ENCODE measurements at places on chromosomes 7 and 10.
A peak's percentile ranks its signal among the peaks of the same experiment; 100 is the strongest.

GRCh38 chr10:88500656-88501055, 82.5 kb downstream of the RNLS start:
- no peak for DNase-seq

DNA sequence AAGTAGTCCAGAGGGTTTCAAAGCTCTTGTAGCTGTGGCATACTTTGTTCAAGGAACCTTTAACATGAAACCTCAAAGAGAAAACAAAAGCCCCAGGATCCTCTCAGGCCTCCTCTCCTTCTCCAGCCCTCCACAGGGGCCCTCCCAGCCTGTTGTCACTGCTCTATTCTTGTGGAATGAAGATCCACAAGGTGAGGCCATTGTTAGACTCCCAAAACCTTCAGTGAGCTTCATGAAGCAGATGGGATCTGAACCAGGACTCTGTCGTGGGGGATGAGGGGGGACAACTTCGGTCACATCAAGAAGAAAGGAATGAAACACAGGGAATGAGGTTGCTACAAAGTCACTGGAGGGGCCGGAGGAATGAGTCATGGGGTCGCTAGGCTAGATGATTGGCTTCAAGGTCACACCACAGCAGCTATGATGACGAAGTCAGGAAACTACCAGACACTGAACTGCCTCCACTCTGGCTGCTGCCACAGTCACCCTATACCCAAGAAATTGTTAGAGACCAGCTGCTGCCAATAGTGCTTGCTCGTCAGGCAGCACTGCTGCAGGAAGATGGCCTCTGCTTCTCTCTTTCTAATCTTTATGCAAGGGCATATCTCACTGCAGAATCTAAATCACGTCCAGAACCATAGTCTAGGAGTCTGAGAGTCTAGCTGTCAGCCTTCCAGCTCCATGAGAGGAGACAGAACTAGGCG, 208.8 kb downstream of the HIBADH start:
- DNase-seq = peak; percentile 44

GRCh38 chr10:27481486-27481885, 22.6 kb upstream of the RAB18 start:
- no peak for DNase-seq

GRCh38 chr10:1601406-1601805, 135.9 kb downstream of the ADARB2 start:
- DNase-seq = no peak

- peak; percentile 14 for DNase-seq
Observed at GRCh38 chr7:111274857-111275256, 183.9 kb downstream of the LRRN3 start.

- DNase-seq = no peak
Observed at GRCh38 chr10:88975377-88975720, 15.2 kb upstream of the FAS start.

GRCh38 chr10:6148251-6148701, 54.5 kb upstream of the PFKFB3 start:
- DNase-seq = no peak

- no peak for DNase-seq
Observed at GRCh38 chr7:22208799-22209198, 148.2 kb downstream of the RAPGEF5 start.

- no peak for DNase-seq
Observed at GRCh38 chr7:16529697-16530096, 3.1 kb downstream of the LRRC72 start.

- no peak for DNase-seq
Observed at GRCh38 chr7:36227223-36227622, 74.2 kb downstream of the EEPD1 start.

DNA sequence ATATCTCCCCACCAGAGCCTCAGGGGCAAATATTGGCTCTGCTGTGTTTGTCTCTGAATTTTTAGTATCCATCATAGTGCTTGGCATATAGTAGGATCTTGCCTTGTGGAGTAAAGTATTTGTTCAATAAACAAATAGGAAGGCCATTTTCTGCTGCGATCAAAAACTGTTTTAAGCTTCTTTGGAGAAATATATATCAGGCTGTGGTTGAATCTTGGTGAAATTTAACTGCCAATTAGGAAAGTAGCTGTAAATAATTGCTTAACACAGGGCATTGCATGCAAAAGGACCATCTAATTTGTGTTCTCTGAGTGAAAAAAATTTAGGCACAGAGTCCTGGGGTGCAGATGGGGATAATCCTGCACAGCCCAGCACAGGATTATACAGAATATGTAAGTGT, 15.1 kb downstream of the VCL start:
- DNase-seq = no peak

- peak; percentile 51 for DNase-seq
Observed at GRCh38 chr7:120742372-120742771, 115.6 kb downstream of the TSPAN12 start.

DNA sequence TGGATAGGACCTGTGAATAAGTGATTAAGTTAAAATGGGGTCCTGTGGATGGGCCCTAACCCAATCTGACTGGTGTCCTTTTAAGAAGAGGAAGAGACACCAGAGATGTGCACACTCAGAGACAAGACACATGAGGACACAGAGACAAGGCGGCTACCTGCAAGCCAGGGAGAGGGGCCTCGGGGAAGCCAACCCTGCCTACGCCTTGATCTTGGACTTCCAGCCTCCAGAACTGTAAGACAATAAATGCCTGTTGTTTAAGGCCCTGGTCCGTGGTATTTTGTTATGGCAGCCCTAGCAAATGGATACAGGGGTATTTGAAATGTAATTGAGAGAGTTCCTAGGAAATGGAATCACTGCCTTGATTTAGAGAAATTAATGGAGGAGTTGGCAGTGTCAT, 225.3 kb downstream of the SKAP2 start:
- no peak for DNase-seq

All from mesendoderm (in vitro differentiated cells).